ENCODE measurements at places on chromosomes 2 and 18. TPM values are rescaled to one million over a fixed set of nuclear protein-coding genes. Genes with fewer than 3 reads are reported as not detected.

Gene NDUFS1
- total RNA-seq, result 64.9 TPM

Gene CD207
- total RNA-seq, result not detected

Gene GREB1L
- not detected for total RNA-seq

Gene MLPH
- not detected for total RNA-seq

Gene GCG
- not detected for total RNA-seq

Gene HDLBP
- 203 TPM for total RNA-seq

Gene RIT2
- not detected for total RNA-seq

Gene GREB1
- 0.29 TPM for total RNA-seq

Gene CREG2
- 0.31 TPM for total RNA-seq

Gene RAD51AP2
- total RNA-seq, result not detected

Gene VIT
- not detected for total RNA-seq

Gene EMILIN2
- 18.6 TPM for total RNA-seq

Gene COL4A4
- total RNA-seq, result 0.15 TPM

Gene NRP2
- total RNA-seq, result 8.1 TPM

Gene STPG4
- total RNA-seq, result 0.44 TPM

Gene MAP2
- total RNA-seq, result not detected

Gene ZNF514
- total RNA-seq, result 11.6 TPM

Gene CCDC141
- total RNA-seq, result 14.6 TPM

Gene PSD4
- total RNA-seq, result 335 TPM

Gene CKAP2L
- 78.1 TPM for total RNA-seq

Gene CRACDL
- 0.22 TPM for total RNA-seq

Data from activated CD4-positive, alpha-beta T cell treated with anti-CD3 and anti-CD28 coated beads, Interleukin-2, amount 10 ng/mL, durations not matched to agents 7 days and 5 days (primary cell).